ENCODE measurements at places on chromosomes 3 and 15.

- DNase-seq, result no peak
These were observed 216.0 kb upstream of the MCTP2 start for GRCh38 chr15:94015324-94015723.

GRCh38 chr3:167650459-167650858 is 3.3 kb downstream of the WDR49 start:
- no peak for DNase-seq

GRCh38 chr3:8286086-8286485 is 215.5 kb upstream of the LMCD1 start:
- no peak for DNase-seq

GRCh38 chr3:167054926-167055325 is 325.2 kb downstream of the ZBBX start:
- no peak for DNase-seq

DNA sequence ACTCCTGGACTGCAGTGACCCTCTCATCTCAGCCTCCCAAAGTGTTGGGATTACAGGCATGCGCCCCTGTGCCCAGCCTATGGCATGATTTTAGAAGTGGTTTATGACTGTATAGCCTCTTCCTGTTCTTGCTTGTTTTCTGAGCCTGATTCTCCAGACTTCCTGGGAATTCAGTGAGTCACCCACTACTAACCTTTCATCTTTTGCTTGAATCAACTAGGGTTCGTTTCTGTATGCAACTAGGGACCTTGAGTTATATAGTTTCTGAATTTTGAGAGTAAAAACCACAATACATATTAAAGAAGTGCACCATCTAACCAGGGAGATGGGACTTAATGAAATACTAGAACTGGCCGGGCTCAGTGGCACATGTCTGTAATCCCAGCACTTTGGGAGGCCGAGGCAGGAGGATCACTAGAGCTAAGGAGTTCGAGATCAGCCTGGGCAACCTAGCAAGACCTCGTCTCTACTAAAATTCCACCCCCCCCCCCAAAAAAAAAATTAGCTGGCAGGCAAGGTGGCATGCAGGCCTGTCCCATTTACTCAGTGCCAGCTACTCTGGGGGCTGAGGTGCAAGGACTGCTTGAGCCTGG is 76.0 kb downstream of the ZNF609 start:
- DNase-seq, result peak; percentile 72

- DNase-seq, result peak; percentile 49
These were observed 333.9 kb downstream of the PTPRG start for GRCh38 chr3:61894988-61895935.

- no peak for DNase-seq
These were observed 181.1 kb downstream of the ITPR1 start for GRCh38 chr3:4674216-4674615.

- DNase-seq, result no peak
These were observed 14.1 kb downstream of the MYL3 start for GRCh38 chr3:46849045-46849631.

- no peak for DNase-seq
These were observed 217.8 kb downstream of the UACA start for GRCh38 chr15:70545526-70545925.

- DNase-seq, result no peak
These were observed 44.1 kb upstream of the GRAMD1C start for GRCh38 chr3:113794526-113794925.

DNA sequence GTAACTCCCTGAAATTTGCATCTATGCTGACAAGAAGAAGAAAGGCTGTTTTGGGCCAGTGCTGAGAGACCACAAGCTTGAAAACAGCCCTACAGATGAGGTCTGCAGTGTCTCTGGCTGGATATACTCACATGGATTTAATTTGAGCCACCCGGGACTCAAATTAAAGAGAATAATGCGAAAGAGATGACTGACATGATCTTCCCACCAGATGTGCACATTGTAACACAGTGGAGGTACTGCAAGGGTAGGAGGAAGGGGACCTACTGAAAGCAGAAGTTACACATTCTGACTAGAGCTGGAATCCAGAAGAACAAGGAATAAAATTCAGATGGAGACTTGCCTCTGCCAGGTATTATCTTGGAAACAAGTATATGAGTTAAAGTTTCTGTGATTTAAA is 728.3 kb upstream of the SGO1 start:
- DNase-seq, result no peak

GRCh38 chr3:131901686-131902085 is 133.1 kb downstream of the CPNE4 start:
- DNase-seq, result no peak

DNA sequence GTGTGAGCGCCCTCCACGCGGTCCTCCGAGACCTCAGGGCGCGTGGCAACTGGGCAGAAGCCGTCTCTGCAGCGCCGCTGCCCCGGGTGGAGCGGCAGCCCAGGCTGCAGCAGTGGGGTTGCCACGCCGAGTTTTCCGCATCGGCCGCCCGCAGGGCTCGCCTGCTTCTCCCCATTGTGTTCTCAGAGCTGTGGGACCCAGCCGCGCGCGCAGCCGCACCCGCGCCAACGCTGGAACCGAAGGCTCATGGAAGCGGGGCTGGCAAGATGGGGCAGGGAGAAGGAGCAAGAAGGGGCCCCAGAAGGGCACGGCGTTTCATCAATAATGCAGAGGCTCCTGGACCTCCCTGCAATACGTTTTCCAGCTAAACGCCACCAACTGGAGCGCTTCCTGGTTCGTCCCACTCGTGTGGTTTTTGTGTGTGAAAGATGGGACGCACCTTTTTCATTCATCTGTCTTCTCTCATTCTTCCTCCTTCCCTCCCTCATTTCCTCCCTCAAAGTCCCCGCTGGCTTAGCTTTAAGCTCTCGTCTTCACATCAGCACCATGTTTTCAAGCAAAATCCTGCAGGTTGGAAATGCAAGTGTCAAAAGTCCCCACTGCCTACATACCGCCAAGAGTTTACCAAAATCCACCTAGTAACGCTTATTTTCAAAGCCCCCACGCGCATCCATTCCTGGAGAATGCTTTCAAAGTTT is 1.2 kb downstream of the ROBO1 start:
- DNase-seq, result no peak

DNA sequence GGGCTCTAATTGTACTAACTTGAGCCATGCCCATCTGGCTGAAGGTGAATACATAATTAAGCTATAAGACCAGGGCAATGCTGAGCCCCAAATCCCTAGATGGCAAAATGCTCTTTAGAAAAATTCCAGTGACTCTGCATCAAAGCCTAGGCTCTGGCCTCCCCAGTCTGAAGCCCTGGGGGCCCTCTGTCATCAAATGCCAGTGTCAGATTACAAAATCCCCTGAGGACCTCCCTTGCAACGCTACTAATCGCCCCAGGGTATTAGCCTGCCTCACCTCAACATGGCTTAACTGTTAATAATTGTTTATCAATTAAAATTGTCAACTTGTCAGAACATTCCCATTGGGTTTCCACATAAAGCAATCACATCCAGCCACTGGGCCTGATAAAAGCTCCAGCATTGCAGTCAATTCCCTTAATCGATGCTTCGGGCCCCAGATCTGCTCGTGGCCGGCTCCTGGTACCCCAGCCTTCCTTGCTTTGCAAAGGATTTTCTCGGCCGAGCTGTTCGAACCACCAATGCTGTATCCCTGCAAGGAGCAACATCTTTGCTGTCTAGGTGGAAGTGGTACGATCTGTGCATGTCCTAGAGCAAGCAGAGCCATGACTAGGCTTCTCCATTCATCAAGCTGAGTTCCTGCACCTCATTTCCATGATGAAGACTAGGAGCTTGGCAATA is 151.7 kb downstream of the MEGF11 start:
- no peak for DNase-seq

DNA sequence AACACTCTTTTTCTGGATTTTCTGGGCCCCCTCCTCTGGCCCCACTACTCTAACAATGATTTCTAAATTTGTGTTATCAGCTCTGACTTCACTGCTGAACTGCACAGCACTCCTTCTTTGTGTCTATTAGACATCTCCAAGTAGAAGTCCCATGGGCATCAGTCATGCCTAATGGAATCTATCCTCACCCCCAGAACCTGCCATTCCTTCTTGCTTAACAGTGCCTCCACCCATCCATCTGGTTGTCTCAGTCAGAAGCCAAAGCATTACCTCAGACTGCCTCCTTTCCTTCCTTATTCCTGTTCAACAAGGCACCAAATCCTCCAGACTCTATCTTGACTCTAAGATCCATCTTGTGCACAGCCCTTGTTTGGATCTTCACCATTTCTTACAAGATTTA is 36.2 kb downstream of the SSR3 start:
- DNase-seq, result no peak

DNA sequence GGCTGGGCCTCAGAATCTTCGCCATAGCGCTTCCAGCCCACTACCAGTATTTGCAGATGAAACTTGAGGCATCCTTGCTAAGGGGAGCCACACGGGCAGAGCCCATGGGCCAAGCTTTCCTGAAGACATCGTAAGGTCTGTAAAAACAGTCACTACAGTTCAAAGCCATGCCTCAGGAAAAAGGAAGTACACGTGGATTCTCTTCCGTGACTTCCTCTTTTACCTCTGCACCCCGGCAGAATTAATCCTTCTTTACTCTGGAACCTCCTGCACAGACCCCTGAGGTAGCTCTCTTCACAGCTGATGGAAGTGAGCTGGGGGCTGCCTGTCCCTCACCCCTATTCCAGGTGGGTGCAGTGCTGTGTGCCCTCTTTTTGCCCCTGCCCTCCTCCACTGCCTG is 129.2 kb downstream of the CHDH start:
- DNase-seq, result no peak

DNA sequence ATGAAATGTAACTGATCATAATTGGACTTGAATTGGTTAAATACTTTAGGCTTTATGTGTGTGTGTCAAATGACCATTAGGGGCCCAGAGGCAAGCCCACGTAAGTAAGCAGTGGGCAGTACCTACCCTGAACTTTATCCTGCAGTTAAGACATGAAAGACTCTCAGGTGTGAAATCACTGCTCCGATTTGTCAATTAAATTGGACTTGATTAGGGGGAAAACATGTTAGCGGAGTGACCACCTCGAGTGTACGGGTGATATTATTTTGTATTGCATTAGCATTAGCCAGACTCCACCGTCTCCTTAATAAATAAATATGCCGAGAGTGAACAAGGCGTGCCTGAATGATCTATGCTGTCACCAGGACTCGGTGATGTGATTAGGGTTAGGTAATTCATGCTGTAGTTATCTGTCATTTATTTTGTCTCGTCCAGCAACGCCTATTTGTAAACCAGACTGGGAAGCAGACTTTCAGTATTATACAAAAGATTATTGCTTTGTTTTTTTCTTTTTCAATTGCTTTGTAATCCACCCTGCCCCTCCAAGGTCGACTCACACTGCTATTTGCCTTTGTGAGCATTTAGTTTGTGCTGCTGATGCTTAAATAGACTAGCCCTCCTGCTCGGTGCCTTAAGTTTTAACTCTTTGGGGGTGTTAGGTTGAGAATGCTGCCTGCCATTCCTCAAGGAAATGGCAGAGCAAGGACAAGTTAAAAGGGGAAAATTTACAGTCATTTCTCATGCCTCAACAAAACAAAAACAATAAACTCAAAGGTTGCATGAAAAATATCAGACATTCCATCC is 1.8 kb downstream of the RBMS3 start:
- DNase-seq, result peak; percentile 12

DNA sequence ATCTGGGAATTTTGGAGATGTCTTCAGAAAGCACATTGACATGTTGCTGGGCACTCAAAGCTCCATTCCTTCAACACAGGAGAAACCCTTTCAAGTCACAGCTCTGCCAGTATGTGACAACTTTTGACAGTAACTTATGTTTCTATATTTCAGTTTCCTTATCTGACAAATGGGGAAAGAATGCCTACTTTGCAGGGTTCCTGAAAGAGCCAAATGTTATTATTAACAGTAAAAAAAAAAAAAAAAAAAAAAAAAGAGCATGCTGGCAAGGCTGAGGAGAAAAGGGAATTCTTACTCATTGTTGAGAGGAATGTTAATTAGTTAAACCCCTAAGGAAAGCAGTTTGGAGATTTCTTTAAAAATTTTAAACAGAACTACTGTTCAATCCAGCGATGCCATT is 272.5 kb upstream of the TGFBR2 start:
- no peak for DNase-seq

- DNase-seq, result no peak
These were observed 490.7 kb downstream of the GBE1 start for GRCh38 chr3:81270603-81271379.

DNA sequence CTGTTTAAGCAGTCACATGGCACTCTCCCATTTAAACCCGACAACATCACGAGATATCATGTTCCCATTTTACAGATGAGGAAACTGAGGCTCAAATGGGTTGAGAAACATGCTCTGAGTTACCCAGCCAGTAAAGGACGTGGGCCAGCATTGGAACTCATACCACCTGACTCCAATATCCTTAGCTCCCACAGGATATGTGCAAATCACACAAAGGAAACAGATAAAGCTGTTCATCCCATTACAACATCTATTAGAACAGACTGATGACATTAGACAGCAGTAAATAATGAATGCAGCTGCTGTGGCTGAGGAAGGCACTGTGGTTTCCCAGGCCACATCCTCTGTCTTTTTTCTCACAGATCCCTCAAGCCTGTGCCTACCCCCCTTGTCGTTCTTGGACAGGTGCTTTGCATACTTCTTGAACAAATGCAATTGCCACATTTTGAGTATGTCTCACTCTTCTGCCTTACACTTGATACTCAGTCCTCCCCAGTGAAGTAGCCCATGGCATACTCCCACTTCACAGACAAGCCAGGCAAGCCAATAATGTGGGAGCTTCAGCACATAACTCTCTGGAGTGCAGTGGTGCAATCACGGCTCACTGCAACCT is 17.7 kb downstream of the FRMD4B start:
- DNase-seq, result no peak

- DNase-seq, result no peak
These were observed 855.1 kb downstream of the ROBO1 start for GRCh38 chr3:78912687-78913086.

DNA sequence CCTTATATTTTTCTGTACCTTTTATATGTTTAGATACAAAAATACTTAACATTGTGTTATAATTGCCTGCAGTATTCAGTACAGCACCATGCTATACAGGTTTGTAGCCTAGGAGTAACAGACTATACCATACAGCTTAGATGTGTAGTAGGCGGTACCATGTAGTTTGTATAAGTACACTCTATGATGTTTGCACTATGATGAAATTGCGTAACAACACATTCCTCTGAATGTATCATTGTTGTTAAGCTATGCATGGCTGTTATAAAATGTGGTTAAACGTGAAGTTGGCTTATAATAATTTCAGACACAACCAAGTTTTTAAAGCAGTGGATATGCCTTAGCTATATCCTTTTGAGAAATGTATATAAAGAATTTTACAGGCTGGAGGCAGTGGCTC is 328.3 kb downstream of the PLCL2 start:
- DNase-seq, result no peak

GRCh38 chr15:85141726-85142125 is 160.1 kb downstream of the PDE8A start:
- DNase-seq, result no peak

DNA sequence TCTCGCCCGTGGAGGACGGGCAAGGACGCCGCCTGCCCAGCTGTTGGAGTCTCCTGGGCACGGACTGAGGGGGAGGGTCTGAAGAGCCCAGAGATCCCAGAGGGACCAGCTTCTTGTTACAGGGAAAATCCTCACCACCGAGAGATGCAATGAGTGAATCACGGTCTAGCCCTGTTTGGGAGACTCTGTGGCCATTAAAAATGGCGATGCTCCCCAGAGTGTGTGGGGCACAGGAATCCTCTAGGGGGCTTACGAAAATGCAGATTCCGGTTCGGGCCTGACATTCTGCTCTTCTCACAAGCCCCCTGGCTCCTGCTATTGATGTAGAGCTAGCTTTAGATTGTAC is 35.5 kb upstream of the EPHB3 start:
- DNase-seq, result no peak

- DNase-seq, result no peak
These were observed 68.5 kb downstream of the TRANK1 start for GRCh38 chr3:36876181-36876936.

- DNase-seq, result no peak
These were observed 7.1 kb downstream of the CHD2 start for GRCh38 chr15:92907229-92907628.
